BE2C (cell line): ENCODE measurements at places on chromosomes 16 and 17.

- DNase-seq, result no peak
Observed at GRCh38 chr16:17984810-17985209, 351.7 kb downstream of the NPIPA8 start.

DNA sequence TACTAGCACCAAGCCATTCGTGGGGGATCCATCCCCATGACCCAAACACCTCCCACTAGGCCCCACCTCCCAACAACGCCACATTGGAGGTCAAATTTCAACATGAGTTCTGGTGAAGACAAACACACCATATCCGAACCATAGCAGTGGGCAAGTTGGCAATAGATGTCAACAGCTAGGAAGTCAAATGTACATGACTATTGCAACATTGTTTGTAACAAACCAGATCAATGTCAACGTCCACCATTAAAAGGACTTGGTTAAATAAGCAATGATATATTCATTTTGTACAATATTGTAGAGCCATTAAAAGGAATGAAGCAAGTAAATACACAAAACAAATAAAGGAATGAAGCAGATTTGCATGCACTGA lies 26.5 kb upstream of the CIITA start:
- DNase-seq, result no peak

GRCh38 chr17:78474614-78475146 lies 96.2 kb downstream of the PGS1 start:
- DNase-seq, result no peak

DNA sequence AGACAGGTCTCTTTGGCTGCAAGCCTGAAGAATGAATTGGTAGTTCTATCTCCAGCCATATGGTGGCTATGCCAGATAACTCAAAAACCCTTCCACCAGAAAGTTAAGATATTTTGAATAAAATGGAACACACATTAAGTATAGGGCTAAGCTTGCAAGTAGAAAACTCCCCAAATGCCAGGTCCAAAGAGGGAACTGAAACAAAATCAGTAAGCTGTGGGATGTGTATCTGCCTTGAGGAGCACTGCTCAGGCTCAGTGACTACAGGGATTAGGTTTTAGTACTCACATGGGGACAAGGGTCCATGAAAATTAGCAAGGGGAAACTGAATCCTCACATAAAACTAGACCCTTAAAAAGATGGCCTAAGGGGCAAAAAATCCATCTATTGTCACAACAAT lies 115.7 kb upstream of the PMFBP1 start:
- DNase-seq, result no peak

DNA sequence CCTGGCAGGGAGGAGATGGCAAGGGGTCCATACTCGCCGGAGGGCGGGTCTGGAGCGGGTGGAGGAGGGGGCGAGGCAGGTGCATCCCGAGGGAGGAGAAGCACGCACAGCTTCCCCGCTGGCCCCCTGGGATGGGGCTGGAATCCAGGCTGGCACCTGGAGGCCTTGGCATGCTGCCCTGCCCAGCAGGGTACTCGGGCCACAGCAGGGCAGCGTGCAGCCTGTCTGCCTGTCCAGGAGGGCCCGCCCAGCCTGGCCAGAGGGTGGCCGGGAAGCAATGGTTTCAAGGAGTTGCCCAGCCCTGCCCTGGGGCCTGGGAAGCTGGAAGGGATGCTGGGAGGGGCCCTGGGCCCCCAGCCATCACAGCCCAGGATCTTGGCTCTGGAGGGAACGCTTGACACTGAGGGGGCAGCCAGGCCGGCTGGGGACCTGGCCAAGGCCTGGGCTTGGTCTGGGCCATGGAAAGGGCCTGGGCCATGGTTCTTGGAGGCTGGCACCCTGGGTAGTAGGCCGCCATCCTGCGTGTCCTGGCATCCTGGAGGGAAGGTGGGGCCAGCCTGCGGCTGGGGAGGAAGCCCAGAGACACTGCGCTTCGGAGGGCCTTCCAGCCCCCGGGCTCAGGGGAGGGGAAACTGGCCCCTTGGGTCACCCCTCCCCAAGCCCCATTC lies 1.1 kb downstream of the GLIS2 start:
- no peak for DNase-seq

- no peak for DNase-seq
Observed at GRCh38 chr17:4497101-4497824, 1.4 kb upstream of the SPNS2 start.

GRCh38 chr17:61157246-61157886 lies 242.3 kb upstream of the TBX2 start:
- DNase-seq, result peak; percentile 73

DNA sequence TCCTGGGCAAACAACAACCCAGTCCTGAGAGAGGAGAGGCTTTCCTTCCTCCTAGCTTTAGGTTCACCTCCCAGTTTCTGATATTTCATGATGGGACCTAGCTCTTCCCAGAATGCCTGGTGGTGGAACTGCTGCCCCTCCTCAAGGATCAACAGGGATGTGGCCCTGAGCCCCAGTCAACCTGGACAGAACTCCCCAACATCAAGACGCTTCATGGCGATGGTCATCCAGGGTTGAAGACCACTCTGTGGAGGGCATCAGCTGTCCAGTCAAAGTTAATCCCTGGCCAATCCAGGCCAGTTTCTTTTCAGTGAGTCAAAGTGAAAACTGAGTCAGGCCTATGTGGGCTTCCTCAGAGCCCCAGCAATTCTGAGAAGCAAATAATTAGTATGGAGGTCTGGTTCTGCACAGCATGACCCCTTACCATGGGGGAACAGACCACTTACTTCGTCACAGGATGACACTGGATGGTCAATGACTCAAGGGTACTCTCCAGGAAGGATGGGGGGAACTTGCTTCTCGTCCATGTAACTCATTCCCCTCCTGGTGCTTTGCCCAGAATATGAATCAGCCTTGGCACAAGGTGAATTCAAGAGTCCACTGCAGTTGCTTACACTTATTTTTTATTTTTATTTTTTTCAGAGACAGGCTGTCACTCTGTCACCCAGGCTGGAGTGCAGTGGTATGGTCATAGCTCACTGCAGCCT lies 14.7 kb upstream of the XYLT2 start:
- DNase-seq, result no peak

- peak; percentile 84 for DNase-seq
Observed at GRCh38 chr17:39174920-39175694, 9.1 kb upstream of the ARL5C start.

DNA sequence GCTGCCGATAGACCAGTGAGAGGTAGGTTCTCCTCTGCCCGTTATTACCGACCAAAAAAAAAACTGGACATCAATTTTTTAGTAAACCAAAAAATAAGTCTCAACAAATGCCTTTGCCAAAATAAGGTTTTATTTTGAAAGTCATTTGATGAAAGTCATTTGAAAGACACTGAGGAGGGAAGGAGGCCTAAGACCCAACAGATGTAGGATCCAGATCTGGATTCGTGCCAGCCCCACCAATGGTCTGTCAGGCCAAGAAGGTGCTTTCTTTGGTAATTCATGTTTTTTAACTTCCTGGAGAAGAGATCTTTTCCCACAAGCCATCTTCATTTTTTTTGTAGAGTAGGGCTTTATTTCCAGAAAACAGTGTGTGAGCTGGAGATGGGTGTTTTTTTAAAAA lies 18.1 kb downstream of the NTAN1 start:
- no peak for DNase-seq

GRCh38 chr16:85051067-85051581 lies 23.5 kb downstream of the KIAA0513 start:
- no peak for DNase-seq

DNA sequence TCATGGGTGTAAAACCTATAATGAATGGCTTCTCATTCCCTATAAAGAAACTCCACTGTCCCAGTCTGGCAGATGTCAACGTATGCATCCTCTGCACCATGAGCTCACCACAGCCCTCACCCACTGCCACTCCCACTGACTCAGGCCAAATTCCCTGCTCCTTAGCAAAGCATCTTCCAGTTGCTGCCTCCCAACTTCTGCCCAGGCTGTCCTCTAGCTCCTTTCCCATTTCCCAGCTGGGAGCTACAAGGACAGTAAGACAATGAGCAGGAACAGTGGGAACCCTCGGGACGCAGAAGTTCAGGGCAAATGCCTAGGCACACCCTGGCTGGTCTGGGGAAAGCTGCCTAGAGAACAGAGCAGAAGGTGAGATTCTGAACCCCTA lies 9.1 kb upstream of the THAP11 start:
- no peak for DNase-seq

DNA sequence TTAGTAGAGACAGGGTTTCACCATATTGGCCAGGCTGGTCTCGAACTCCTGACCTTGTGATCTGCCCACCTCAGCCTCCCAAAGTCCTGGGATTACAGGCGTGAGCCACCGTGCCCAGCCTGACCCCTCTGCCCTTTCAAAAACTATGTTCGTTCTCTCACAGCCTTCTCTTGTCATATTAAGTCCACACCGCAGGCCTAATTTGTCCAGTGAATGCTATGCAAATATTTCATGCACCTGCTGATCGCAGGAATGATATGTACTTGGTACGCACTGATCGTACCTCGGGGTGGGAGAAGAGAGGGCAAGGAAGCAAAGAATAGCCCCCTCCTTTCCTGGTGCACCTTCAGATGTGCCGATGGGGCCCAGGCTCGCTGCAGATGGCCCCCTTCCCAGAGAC lies 3.0 kb upstream of the BIRC5 start:
- no peak for DNase-seq

DNA sequence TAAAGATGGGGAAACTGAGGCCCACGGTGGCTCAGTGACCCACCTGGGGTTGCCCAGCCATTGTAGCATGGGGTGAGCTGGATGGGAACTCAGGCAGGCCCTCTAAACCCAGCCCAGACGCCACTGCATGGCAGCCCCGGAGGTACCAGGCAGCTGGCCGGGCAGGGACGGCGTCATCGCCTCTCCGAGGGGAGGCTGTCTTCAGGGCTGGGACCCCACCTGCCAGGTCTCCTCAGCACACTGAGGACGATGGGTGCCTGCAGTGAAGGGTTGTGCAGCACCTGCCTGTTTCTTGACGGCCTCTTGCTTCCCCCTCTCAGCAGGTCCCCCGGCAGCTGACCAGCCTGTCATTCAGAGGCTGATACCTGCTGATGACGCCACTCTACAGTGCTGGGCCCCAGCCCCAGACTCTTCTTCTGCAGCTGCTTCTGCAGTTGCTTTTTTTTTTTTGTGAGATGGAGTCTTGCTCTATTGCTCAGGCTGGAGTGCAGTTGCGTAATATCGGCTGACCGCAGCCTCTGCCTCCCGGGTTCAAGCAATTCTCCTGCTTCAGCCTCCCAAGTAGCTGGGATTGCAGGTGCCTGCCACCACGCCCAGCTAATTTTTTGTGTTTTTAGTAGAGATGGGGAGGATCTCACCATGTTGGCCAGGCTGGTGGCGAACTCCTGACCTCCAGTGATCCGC lies 24.7 kb downstream of the RNF213 start:
- DNase-seq, result no peak

DNA sequence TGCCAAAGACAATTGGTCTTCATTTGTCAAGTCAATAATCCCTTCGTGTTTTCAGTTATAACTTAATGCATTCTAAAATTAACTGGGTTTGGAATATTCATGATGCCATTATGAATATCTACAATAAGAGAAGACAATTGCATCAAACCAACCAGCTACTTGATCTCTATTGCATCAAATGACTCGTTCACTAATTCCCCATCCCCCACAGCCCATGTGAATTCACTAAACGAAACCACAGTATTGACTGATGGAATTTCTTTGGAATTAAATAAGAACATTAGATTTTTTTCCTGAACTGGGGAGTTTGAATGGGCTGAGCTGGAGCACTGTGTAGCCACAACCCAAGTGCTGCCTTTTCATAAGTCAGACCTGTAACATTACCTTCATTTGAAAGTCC lies 65.3 kb downstream of the HS3ST3B1 start:
- no peak for DNase-seq

- no peak for DNase-seq
Observed at GRCh38 chr16:87206646-87207451, 110.3 kb downstream of the C16orf95 start.

GRCh38 chr17:51819341-51820219 lies 338.9 kb downstream of the CA10 start:
- DNase-seq, result no peak

DNA sequence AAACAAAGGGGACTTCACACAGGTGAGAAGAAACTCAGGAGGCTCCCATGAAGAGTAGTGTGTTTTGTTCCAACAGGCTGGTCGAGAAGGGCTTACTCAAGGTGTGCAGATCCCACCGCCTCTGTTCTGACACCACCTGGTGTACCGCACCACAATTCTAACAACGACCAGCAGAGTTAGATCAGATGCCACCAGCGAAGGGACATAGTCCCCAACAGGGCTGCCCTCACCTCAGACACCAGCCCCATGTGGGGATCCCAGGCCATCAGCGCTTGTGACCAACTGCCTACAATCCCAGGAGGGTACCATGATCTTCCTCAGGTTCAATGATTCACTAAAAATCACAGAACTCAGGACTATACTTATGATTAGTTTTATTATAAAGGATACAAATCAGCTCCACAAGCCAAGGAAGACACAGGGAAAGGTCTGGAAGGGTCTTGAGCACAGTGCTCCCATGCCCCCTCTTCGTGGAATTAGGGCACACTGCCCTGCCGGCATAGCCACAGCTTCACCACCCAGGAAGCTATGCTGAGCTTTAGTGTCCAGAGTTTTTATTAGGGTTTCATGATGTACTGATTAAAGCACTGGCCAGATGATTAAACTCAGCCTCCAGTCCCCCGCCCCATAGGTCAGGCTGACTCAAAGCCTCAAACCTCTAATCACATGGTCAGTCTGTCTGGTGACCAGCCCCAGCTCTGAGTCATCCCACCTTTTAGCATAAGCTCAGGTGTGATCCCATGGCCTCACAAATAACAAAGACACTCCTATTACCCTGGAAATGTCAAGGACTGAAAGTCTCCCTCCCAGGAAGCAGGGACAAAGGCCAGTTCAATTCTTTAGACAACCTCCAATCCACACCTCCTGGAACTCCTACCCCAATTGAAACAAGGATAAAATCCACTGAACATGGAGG lies 26.0 kb downstream of the TRIM25 start:
- DNase-seq, result no peak

GRCh38 chr17:36933512-36934143 lies 3.6 kb upstream of the LHX1 start:
- DNase-seq, result no peak

DNA sequence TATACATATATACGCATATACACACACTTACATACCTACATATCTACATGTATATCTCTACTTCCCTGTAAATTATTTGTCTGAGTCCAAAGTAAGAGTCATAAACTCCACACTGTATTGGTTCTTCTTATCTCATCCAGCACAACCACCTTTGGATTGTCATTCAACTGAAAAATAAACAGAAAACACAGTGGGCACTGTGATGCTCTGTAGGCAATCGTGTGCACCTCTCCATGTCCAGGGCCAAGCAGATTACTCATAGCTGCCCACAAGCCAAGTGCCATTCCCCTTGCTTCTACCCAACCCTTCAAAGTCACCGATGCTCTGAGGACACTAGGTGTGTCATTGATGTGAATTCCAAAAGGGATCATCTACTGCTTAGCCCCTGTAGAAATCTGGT lies 12.9 kb upstream of the TEKT3 start:
- DNase-seq, result no peak

DNA sequence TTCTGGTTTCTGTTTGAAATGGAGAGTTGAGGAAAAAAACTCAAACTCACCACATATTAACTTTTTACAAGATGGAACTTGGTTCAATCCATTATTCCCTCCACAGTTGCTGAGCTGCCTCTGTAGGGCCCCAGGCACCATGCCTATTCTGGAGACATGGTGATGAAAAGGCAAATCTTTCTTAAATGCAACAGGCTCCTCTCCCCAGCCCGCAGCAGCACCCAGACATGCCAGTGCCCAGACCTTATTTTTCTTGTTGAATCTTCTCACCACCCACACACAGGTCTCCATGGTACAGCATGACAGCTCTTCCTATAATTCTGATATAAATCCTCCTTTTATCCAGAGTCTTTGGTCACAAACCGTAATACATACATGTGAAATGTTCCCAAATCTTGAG lies 7.6 kb downstream of the CYTH1 start:
- no peak for DNase-seq
